ENCODE measurements at places on chromosomes 6 and 20. TPM values are rescaled to one million over a fixed set of nuclear protein-coding genes. Genes with fewer than 3 reads are reported as not detected.

PHF3 gene
- total RNA-seq: 11.9 TPM

EEF1A2 gene
- 154 TPM for total RNA-seq

TMC2 gene
- not detected for total RNA-seq

HDGFL1 gene
- total RNA-seq: not detected

ZNF165 gene
- total RNA-seq: 1.4 TPM

STX7 gene
- 26.7 TPM for total RNA-seq

NMBR gene
- not detected for total RNA-seq

PRICKLE4 gene
- 0.76 TPM for total RNA-seq

NOTCH4 gene
- total RNA-seq: 0.63 TPM

SIRPB1 gene
- total RNA-seq: 0.84 TPM

SPEF1 gene
- 1.9 TPM for total RNA-seq

PLN gene
- total RNA-seq: not detected

WASF1 gene
- total RNA-seq: 12.4 TPM

MUC21 gene
- total RNA-seq: not detected

ACOT13 gene
- 30.1 TPM for total RNA-seq

C4B gene
- 1.5 TPM for total RNA-seq

ULBP2 gene
- total RNA-seq: 3.3 TPM

STAU1 gene
- 63.5 TPM for total RNA-seq

PLA2G7 gene
- total RNA-seq: not detected

OR2H2 gene
- not detected for total RNA-seq

FAM135A gene
- total RNA-seq: 7.2 TPM
